Activated CD4-positive, alpha-beta T cell treated with anti-CD3 and anti-CD28 coated beads, Interleukin-10, Interleukin-2, amounts not matched to agents 100 ng/mL and 50 ng/mL, durations not matched to agents 16 hours and 8 hours (primary cell): ENCODE measurements at places on chromosomes 11 and 22.
A peak's percentile ranks its signal among the peaks of the same experiment; 100 is the strongest.

DNA sequence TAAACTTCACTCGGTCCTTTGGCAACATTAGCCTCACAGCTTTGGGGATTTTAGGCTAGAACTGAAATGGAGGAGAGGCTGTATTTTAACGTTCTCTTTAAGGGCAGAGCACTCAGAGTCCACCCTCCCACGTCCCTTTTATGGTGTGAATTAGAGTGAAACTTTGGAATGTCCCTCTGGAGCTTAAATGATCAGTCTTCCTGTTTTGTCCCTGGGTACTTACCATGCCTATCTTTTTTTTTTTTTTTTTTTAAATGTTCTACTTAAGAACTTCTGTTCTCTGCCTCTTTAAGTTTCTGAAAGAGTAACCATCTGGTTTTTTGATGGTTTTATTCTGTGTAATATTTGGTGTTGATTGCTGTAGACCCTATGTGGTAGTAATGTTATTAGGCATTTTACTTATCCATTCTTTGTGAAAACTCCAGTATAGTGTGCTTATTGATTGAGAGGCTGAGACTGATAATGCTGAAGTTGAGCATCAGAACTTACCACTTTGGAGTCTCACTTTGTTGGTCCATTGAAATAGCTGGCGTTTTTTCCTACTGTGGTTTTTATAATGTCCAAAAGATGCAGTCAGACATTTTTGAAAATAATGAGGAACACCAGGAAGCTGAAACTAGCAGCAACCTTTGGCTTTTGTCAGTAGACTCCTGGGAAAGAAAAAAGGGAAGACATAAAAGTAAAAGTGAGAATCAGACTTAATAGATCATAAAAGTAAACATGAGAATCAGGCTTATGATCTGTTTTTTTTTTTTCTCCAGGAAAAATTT lies 11.6 kb downstream of the UVRAG start:
- no peak for DNase-seq

DNA sequence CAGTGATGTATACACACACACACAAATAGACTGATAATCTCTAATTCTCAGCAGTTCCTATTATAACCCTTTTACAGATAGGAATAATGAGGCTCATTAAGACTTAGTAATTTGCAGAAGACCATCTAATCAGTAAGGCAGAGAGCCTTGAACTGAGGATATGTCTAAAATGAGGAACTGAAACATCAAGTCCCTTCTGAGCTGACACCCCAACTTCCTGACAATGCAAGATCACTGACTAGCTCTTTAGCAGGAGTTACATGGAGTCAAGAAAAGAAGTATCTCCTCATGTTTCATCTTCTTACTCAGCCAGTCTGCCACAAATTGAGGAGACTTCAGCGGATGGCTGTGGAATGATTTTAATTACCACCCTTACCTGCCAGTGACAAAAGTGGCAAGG lies 193.0 kb downstream of the MSANTD4 start:
- DNase-seq, result no peak

- peak; percentile 84 for DNase-seq
Observed at GRCh38 chr22:20130731-20131596, 640 bp upstream of the ZDHHC8 start.

DNA sequence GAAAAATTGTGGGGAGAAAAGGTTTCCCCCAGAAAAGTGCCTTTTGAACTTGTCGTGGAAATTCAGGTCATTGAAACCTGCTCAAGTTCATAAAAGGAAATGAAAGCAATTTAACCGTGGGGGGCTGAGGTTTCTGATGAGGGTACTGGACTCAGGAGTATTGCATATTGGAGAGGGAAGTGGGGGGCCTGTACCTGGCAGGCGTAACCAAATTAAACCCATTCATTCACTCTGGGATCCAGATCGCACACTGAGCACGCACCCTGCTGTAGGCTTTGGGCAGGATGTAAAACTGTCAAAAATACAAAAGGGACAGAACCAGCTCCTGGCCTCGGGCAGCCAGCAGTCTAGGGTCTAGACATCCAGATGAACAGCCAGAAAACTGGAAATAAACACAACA lies 1517.4 kb downstream of the BRD1 start:
- DNase-seq, result no peak

DNA sequence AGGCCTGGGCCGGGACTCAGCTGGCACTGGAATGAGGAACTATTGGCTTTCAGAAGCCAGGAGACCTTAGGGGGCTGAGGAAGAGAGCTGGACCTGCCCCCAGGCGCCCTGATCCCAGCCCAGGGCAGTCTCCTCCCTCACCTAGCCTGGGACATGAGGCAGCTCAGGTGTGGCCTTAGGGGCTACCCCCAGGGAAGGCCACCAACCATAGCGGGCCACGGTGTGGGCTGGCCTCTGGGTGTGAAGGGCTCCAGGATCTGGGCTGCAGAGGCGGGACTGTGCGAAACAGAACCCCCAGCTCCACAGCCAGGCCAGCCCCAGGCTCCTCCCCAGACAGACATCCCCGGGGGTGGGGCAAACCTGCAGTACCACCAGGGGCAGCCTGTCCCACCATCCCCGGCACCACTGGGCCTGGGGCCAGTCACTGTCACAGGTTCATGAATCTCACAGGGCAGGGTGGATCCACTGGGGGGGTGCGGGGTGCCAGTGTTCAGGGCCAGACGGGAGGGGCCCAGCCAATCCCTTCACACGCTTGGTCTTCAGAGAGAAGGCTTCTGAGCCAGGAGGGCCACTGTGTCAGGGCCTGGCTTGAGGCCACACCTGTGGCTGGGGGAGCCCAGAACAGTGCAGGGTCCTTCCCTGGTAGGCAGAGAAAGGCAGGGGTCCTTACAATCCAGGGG lies 3.5 kb downstream of the PLXNB2 start:
- DNase-seq, result no peak

- DNase-seq, result no peak
Observed at GRCh38 chr11:35486446-35486845, 39.0 kb downstream of the PAMR1 start.

- no peak for DNase-seq
Observed at GRCh38 chr11:131561501-131561900, 191.1 kb downstream of the NTM start.

- no peak for DNase-seq
Observed at GRCh38 chr11:122632181-122632824, 23.2 kb upstream of the UBASH3B start.

DNA sequence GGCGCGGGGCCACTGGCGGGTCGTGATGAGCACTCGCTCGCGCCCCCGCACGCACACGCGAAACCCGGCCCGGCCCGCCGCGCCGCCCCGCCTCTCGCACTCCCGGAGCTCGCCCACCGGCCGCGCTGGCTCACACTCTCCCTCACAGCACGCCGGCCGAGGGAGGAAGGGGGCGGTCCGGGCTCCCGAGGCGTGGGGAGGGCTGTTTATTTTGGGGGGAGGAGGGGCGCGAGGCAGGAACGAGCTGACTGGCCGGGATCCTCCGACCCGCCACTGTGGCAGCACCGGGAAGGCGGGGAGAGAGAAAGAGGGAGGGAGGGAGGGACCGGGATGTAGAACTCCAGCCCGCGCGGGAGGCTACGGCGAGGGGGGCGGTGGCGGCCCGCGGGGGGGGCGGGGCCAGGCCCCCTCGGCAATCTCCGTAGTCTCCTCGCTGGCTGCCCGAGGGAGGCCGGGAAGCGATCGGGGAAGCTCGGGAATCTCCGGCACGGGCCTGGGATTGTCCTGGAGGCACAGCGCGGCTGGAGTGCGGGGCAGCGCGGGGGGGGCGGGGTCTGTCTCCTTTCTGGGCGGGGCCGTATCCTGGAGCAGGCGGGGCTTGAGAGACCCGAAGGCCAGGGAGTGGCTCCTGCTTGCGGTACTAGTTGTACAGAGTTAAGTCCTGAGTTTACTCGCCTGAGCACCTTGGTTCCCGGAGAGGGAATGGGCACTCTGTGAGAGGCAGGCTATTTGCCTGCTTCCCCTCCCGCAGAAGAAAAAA lies at the start of gene RBFOX2:
Gene RBFOX2, minus strand, starts transcription at position 179 of the 760 bp plus-strand sequence. CDS start 399 bp downstream, outside the sequence.
- DNase-seq, result peak; percentile 74

GRCh38 chr11:74157169-74157568 lies 13.6 kb downstream of the C2CD3 start:
- DNase-seq, result no peak

- no peak for DNase-seq
Observed at GRCh38 chr22:48378673-48379072, 1449.0 kb downstream of the BRD1 start.

DNA sequence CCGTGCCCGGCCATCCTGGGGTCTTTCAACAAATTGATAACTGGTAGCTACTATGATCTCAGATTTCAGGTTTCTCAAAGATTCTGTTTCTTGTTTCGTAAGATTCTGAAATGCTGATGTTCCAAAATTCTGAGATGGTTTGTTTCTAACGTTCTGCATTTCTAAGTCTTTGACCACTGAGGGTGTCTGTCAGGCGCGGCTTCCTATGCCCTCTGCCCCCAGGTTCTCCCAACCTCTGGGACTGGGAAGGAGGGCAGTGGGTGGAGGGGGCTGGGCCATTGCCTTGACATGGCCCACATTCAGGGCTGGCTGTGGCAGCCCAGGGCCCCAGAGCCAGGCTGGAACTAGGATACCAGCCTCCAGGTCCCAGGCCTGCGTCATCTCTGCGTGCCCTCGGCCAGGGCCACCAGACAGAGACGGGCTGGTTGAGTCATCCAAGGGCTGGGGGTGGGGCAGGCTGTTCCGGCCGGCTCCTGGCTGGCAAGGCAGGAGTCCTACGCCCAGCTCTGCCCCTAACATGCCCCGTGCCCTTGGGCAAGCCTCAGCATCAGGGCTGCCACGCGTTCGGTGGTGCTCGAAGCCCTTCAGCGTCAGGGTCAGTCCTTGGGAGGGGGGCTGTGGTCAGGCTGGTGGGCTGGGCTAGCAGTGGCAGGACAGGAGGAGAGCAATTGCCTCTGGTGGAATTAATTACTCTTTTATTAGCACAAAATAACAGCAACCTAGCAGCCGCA lies 5.2 kb downstream of the TMEM134 start:
- no peak for DNase-seq

DNA sequence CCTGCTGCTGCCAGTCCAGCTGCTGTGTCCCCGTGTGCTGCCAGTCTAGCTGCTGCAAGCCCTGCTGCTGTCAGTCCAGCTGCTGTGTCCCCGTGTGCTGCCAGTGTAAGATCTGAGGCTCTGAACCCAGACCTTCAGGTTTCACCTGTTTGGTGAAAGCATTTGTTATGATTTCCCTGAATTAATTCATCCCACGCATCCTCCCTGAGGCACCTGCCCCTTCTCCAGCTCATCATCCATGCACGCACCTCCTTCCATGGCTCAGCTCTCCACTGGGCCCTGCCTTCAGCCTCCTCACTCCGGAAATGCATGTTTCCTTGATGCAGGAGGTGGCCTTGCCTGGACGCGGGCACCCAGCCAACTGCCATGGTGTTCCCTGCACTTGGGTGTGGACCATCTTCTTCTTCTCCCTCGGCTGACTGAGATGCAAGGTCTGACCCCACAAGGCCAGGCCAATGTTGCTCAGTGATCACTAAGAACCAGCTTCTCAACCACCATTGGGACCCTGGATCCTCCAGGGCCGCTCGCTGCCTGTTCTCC lies 788 bp downstream of the KRTAP5-10 start:
- no peak for DNase-seq

- DNase-seq, result no peak
Observed at GRCh38 chr22:28237112-28237511, 318.1 kb upstream of the PITPNB start.

DNA sequence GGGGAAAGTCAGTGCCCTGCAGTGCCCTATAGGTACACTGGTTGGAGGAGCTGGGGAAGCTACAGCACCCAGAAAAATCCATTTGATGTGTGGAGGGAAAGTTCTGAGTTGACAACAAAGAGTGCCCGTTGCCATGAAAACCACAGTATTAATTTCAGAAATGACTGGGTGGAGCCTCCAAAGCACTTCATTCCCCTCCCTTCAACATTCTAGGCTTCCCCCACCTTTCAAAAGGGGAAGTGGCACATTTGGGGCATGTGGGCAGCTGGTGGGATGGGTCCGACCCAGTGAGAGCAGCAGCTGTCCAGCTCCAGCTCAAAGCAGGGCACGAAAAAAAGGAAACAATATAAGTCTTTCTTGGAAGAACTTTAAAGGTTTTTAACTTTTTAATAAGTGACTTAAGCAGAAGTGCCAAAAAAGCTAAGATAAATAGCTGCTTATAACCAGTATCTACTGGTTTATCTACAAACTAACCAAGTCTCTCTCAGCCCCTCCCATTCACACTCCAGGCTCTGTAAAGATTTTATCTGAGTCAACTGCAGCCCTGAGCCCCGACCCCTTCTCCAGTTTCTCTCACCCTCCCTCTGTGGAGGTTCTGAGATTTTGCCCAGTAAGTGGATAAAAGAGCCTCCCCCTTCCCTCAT lies 9.0 kb upstream of the AHNAK start:
- DNase-seq, result peak; percentile 94

GRCh38 chr11:232783-233565 lies 3.2 kb downstream of the SIRT3 start:
- DNase-seq, result no peak

- DNase-seq, result peak; percentile 22
Observed at GRCh38 chr22:25448435-25449051, 115.9 kb upstream of the GRK3 start.

GRCh38 chr11:65423516-65424204 lies 1.1 kb downstream of the NEAT1 start:
- peak; percentile 54 for DNase-seq

DNA sequence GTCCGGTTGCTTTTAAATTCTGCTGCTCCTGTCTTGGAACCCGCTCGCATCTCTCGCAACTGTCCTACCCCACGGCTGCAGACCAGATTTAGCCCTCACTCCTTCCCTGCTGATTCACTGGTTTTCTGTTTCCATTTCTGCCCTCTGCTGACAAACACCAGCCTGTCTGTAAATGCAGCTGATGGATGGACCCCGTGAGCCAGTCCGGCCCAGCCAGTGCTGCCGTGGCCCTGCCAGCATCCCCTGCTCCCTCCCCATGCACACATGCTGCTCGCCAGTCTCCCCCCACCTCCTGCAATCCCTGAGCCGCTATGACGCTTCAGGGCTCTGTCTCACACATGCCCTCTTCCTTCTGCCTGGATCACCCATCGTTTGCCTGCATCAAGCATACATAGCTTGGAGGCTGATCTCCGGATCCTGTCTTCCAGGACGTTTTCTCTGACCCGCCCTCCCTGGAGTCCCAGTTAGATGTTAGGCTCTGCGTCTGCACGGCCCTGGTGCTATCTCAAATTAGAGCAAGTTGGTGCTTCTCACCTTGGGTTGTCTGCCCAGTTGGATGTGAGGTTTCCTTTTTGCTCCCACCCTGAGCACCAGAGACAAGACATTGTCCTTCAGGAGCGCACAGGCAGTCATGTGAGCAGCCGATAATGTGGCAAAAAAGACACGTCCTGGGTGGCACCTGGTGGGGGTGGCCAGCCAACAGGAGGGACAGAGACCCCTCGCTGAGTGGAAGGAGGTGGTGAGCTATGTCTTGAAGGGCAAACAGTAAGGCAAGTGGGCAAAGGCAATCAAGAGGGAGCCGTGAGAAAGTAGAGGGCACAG lies 4.3 kb upstream of the ACR start:
- no peak for DNase-seq

GRCh38 chr22:38176170-38176741 lies 5.4 kb downstream of the PLA2G6 start:
- no peak for DNase-seq

GRCh38 chr22:47381240-47381639 lies 618.8 kb downstream of the TBC1D22A start:
- no peak for DNase-seq

DNA sequence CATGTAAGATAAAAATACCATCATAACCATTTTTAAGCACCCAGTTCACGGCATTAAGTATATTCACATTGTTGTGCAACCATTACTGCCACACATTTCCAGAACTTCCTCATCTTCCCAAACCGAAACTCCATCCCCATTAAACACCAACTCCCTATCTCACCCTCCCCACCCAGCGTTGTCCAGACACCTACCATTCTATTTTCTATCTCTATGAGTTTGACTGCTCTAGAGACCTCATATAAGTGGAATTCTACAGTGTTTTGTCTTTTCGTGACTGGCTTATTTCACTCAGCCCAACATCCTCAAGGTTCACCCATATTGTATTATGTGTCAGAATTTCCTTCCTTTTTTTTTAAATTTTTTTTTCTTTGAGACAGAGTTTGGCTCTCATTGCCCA lies 45.2 kb downstream of the PPFIA1 start:
- no peak for DNase-seq
